ENCODE measurements at places on chromosomes 1 and 21.

- no peaks in the 10 kb centered on the region for H3K36me3 ChIP-seq
- no peak for DNase-seq
These were observed 77.7 kb downstream of the TOMM20 start for GRCh38 chr1:235050911-235051360.

DNA sequence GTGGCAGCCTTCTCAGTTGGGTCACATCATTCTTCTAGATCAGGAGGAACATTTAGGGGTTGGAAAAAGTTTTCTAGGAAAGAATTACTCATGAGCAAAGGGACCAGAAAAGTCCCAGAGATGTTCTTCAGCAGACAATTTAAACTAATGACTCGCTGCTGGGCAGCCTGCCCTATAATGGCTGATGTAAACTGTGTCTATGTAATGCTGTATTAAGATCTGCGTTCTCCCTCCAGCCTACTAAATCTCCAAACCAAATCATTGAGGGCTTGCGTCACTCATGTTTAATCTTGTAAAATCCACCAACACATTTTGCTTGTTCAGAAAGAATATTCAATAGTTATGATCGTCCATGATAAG, 92.1 kb downstream of the LRRC8C start:
- H3K27ac ChIP-seq, result no peak overlapping the region
- no peaks in the 10 kb centered on the region for H3K36me3 ChIP-seq
- H3K4me1 ChIP-seq, result peaks cover 10% of the 10 kb centered on the region

GRCh38 chr1:198157847-198158725, 1.3 kb downstream of the NEK7 start:
- peak; percentile 12 for DNase-seq
- H3K4me1 ChIP-seq, result peaks cover 54% of the 10 kb centered on the region
- peaks cover 7% of the 10 kb centered on the region for H3K36me3 ChIP-seq
- peak overlapping the region; percentile 98 for H3K4me3 ChIP-seq
- no peaks in the 10 kb centered on the region for H3K27me3 ChIP-seq

- H3K27me3 ChIP-seq, result no peaks in the 10 kb centered on the region
- H3K36me3 ChIP-seq, result peaks cover 44% of the 10 kb centered on the region
- no peak overlapping the region for H3K27ac ChIP-seq
- H3K4me3 ChIP-seq, result no peak overlapping the region
These were observed 28.9 kb downstream of the ODR4 start for GRCh38 chr1:186404454-186405051.

GRCh38 chr1:163799190-163799805, 477.5 kb downstream of the NUF2 start:
- H3K4me1 ChIP-seq, result no peaks in the 10 kb centered on the region
- no peak for DNase-seq
- H3K4me3 ChIP-seq, result no peak overlapping the region
- no peaks in the 10 kb centered on the region for H3K27me3 ChIP-seq

GRCh38 chr1:51519048-51519864, at the start of gene EPS15:
Gene EPS15, minus strand, starts transcription at chr1:51519266. Its CDS starts 35 bp downstream, at chr1:51519231.
- H3K27ac ChIP-seq, result peak within 1 kb of the TSS; percentile 92
- H3K4me1 ChIP-seq, result peaks cover 31% of the 10 kb centered on the region
- no peaks in the 10 kb centered on the region for H3K36me3 ChIP-seq
- H3K27me3 ChIP-seq, result no peaks in the 10 kb centered on the region
- peak; percentile 91 for DNase-seq
- peak within 1 kb of the TSS; percentile 95 for H3K4me3 ChIP-seq

GRCh38 chr1:182633657-182634281, 29.6 kb upstream of the RGS16 start:
- H3K27me3 ChIP-seq, result no peaks in the 10 kb centered on the region
- DNase-seq, result peak; percentile 15
- peaks cover 83% of the 10 kb centered on the region for H3K4me1 ChIP-seq
- H3K36me3 ChIP-seq, result no peaks in the 10 kb centered on the region
- H3K27ac ChIP-seq, result peak overlapping the region; percentile 90

GRCh38 chr1:78388275-78388674, 102.5 kb upstream of the PTGFR start:
- H3K27ac ChIP-seq, result no peak overlapping the region
- no peaks in the 10 kb centered on the region for H3K27me3 ChIP-seq
- H3K4me3 ChIP-seq, result no peak overlapping the region
- DNase-seq, result no peak

- no peak for DNase-seq
- H3K27ac ChIP-seq, result no peak overlapping the region
- H3K4me1 ChIP-seq, result no peaks in the 10 kb centered on the region
- H3K36me3 ChIP-seq, result no peaks in the 10 kb centered on the region
These were observed 18.1 kb downstream of the JAM2 start for GRCh38 chr21:25657140-25657539.

- no peaks in the 10 kb centered on the region for H3K27me3 ChIP-seq
- DNase-seq, result peak; percentile 78
- peak overlapping the region; percentile 73 for H3K4me3 ChIP-seq
These were observed 34.9 kb upstream of the PPP1R15B start for GRCh38 chr1:204446413-204447111.

GRCh38 chr1:232319518-232320210, 310.3 kb downstream of the SIPA1L2 start:
- no peak overlapping the region for H3K4me3 ChIP-seq
- peaks cover 18% of the 10 kb centered on the region for H3K4me1 ChIP-seq
- peaks cover 3% of the 10 kb centered on the region for H3K27me3 ChIP-seq
- no peaks in the 10 kb centered on the region for H3K36me3 ChIP-seq
- no peak for DNase-seq

GRCh38 chr1:60034999-60035398, 38.6 kb downstream of the C1orf87 start:
- no peaks in the 10 kb centered on the region for H3K36me3 ChIP-seq
- H3K27me3 ChIP-seq, result peaks cover 2% of the 10 kb centered on the region
- H3K4me3 ChIP-seq, result no peak overlapping the region
- H3K27ac ChIP-seq, result no peak overlapping the region

- H3K4me3 ChIP-seq, result no peak overlapping the region
- H3K36me3 ChIP-seq, result no peaks in the 10 kb centered on the region
- peaks cover 7% of the 10 kb centered on the region for H3K4me1 ChIP-seq
- H3K27ac ChIP-seq, result no peak overlapping the region
- peaks cover 35% of the 10 kb centered on the region for H3K27me3 ChIP-seq
- DNase-seq, result no peak
These were observed 124.0 kb upstream of the CSF3R start for GRCh38 chr1:36606641-36607262.

GRCh38 chr1:207035877-207036551, 3.5 kb upstream of the C1orf116 start:
- no peak for DNase-seq
- no peak overlapping the region for H3K4me3 ChIP-seq
- peaks cover 29% of the 10 kb centered on the region for H3K27me3 ChIP-seq
- H3K36me3 ChIP-seq, result no peaks in the 10 kb centered on the region
- no peak overlapping the region for H3K27ac ChIP-seq
- H3K4me1 ChIP-seq, result peaks cover 15% of the 10 kb centered on the region

- no peaks in the 10 kb centered on the region for H3K36me3 ChIP-seq
- peaks cover 51% of the 10 kb centered on the region for H3K27me3 ChIP-seq
- H3K4me3 ChIP-seq, result no peak overlapping the region
- H3K27ac ChIP-seq, result no peak overlapping the region
These were observed 5.7 kb upstream of the TPRG1L start for GRCh38 chr1:3618881-3619671.

- H3K4me1 ChIP-seq, result peaks cover 35% of the 10 kb centered on the region
- peaks cover 3% of the 10 kb centered on the region for H3K27me3 ChIP-seq
- no peak overlapping the region for H3K4me3 ChIP-seq
- no peak for DNase-seq
- no peaks in the 10 kb centered on the region for H3K36me3 ChIP-seq
- no peak overlapping the region for H3K27ac ChIP-seq
These were observed 42.5 kb downstream of the ETS2 start for GRCh38 chr21:38848187-38848609.

DNA sequence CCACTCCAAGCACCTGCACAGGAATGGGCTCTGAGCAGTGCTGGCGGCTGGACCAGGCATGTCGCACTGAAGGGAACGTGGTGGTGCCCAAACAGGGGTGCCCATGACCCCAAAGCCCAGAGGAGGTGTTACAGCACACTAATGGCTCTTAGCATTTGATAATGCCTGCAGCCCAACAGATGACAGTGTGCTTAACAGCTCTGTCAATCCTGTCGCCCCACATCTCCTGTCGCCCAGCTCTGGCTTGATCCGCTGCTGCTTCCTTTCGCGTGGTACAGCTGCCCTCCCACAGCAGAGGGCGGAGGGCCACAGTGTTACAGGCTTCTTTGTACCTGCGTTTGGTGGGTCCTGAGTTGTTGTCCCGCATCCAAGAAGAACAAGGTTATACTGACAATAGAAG, 32.2 kb upstream of the CR1L start:
- H3K4me3 ChIP-seq, result no peak overlapping the region
- no peak for DNase-seq
- no peaks in the 10 kb centered on the region for H3K36me3 ChIP-seq
- peaks cover 5% of the 10 kb centered on the region for H3K4me1 ChIP-seq
- peaks cover 11% of the 10 kb centered on the region for H3K27me3 ChIP-seq

- no peak overlapping the region for H3K27ac ChIP-seq
- DNase-seq, result no peak
- H3K4me1 ChIP-seq, result peaks cover 17% of the 10 kb centered on the region
- no peak overlapping the region for H3K4me3 ChIP-seq
These were observed 224.9 kb upstream of the FGGY start for GRCh38 chr1:59071876-59072582.

- peaks cover 25% of the 10 kb centered on the region for H3K4me1 ChIP-seq
- no peak overlapping the region for H3K4me3 ChIP-seq
- DNase-seq, result no peak
- peaks cover 41% of the 10 kb centered on the region for H3K36me3 ChIP-seq
These were observed 11.3 kb downstream of the DFFB start for GRCh38 chr1:3868464-3869006.

GRCh38 chr1:89942825-89943658, 51.9 kb upstream of the ZNF326 start:
- no peaks in the 10 kb centered on the region for H3K36me3 ChIP-seq
- peak overlapping the region; percentile 57 for H3K27ac ChIP-seq
- H3K4me1 ChIP-seq, result peaks cover 69% of the 10 kb centered on the region
- no peaks in the 10 kb centered on the region for H3K27me3 ChIP-seq

DNA sequence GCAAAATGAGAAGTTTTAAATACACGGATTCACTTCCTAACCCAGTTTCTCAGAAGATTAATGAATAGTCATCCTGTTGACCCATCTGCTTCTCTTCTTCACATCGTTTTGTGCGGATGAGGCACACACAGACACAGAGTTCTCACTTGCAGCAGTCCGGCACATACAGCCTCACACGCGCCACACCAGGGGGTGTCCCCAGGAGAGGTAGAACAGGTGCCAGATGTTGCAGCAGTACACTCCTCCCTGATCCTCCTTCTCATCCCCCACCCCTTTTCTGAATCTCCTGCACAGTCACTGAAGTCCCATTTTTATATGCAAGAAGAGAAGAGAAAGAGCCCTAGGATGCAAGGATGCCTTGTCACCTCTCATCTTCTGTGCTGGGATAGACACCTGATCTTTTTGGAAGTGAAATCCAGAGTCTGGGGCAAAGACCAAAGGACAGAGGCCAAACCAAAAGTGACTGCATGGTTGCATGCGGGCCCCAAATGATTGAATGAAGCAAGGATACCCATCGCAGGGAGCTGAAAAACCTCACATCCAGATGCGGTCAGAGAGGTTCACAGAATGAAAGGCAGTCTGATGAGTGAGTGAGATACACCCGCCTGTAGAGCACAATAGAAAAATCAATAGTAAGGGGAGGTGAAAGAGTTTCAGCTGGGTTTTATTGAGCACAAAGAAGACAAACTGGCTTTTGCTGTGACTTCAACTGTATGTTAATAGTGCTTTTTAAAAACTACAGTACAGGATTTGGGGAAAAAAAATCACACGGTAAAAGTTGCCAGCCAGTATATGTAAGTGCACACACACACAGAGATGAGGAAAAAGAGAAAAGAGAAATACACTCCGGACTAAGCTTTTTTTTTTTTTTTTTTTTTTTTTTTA, 28.9 kb downstream of the PBX1 start:
- DNase-seq, result no peak
- H3K36me3 ChIP-seq, result peaks cover 22% of the 10 kb centered on the region
- H3K27ac ChIP-seq, result peak overlapping the region; percentile 96
- peaks cover 4% of the 10 kb centered on the region for H3K27me3 ChIP-seq

DNA sequence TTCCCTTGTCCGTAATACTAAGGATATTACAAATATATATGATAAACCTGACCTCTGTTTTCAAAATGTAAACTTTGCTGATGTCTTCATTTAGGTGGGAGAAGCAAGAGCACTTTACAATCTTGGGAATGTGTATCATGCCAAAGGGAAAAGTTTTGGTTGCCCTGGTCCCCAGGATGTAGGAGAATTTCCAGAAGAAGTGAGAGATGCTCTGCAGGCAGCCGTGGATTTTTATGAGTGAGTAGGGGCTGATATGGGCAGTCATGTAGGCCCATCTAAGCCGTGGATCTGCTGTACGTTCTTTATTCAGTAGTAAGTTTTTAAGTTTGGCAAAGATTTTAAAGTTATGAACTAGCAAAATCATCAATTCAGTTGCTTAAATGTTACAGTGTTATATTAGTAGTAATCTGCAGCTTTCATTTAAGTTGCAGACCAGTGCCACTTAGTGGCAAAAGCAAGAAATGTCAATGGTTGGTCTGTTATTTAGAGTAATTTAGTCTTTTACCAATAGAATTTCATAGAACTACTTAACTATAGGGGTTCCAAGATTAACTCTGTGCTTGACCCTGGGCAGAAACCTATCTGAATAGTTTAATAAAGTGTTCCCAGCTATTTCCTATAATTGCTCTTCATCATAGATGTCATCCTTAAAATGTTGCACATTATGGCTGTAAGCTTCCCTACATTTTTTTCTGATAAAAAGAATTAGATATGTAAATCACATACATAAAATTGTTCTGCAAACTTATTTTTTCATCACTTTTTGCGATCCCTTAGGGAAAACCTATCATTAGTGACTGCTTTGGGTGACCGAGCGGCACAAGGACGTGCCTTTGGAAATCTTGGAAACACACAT, 21.3 kb downstream of the GPSM2 start:
- H3K4me3 ChIP-seq, result no peak overlapping the region
- no peak overlapping the region for H3K27ac ChIP-seq
- H3K27me3 ChIP-seq, result no peaks in the 10 kb centered on the region

DNA sequence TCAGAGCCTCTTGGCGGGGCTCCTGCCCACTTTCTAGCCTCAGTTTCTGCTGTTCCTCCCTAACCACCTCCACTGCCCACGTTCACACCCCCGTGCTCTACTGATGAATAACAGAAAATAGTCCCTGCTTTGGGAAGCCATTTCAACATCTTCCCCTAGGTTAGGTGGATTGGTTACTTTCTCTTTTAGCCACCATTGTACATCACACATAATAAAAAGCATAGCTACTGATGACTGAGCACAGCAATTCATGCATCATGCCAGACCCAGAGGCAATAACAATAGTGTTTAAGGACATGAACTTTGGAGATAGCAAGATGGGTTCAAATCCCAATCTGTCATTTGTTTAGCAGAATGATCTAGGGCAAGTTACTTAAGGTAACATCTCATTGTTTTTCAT, 74.6 kb downstream of the COLGALT2 start:
- H3K4me1 ChIP-seq, result no peaks in the 10 kb centered on the region
- H3K27ac ChIP-seq, result no peak overlapping the region
- H3K36me3 ChIP-seq, result no peaks in the 10 kb centered on the region
- H3K4me3 ChIP-seq, result no peak overlapping the region
- H3K27me3 ChIP-seq, result peaks cover 2% of the 10 kb centered on the region

Measured in nephron progenitor cell (in vitro differentiated cells).